Muscle of leg (tissue), 16 donors: ENCODE measurements at places on chromosomes 1 and 21. TPM values are rescaled to one million over a fixed set of nuclear protein-coding genes. Genes with fewer than 3 reads are reported as not detected.

Gene KCNQ4
- 6.3 TPM for total RNA-seq

DNA sequence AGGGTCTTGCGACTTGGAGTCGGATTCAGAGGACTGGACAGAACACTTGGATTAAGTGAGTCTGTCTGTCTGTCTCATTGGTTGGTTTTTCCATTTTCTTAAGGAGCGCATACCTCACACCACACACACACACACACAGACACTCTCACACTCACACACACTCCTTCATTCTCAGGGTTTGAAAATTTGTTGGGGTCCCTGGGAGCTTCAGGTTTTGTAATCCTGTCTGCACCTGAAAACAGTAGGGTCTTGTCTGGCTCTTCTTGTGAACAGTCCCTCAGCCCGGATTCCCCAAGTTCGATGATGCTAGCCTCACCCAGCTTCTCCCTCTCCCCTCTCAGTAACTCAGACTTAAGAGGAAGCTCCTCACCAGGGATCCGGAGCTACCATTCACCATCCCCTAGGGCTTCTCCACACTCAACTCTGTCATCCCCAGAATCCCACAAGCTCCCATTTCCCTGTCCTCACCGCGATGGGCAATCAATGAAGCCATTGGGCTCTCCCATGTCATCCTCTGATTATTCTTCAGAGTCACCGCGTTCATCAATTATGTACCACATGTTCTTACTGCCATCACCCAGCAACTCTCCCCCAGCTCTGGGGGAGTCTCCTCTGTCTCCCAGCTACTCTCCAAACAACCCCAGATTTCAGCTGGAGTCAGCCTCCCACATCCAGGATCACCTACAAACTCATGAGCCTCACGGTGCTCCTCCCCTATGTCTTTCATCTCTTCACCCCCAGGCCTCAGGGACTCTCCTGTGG lies 1530.9 kb upstream of the TPTE start:
- H3K36me3 ChIP-seq, result no peaks in the 10 kb centered on the region
- H3K27me3 ChIP-seq, result no peaks in the 10 kb centered on the region
- H3K4me1 ChIP-seq, result no peaks in the 10 kb centered on the region
- H3K27ac ChIP-seq, result no peak overlapping the region
- H3K4me3 ChIP-seq, result no peak overlapping the region

Gene OR6K6
- not detected for total RNA-seq

Gene CD5L
- total RNA-seq, result not detected

DNA sequence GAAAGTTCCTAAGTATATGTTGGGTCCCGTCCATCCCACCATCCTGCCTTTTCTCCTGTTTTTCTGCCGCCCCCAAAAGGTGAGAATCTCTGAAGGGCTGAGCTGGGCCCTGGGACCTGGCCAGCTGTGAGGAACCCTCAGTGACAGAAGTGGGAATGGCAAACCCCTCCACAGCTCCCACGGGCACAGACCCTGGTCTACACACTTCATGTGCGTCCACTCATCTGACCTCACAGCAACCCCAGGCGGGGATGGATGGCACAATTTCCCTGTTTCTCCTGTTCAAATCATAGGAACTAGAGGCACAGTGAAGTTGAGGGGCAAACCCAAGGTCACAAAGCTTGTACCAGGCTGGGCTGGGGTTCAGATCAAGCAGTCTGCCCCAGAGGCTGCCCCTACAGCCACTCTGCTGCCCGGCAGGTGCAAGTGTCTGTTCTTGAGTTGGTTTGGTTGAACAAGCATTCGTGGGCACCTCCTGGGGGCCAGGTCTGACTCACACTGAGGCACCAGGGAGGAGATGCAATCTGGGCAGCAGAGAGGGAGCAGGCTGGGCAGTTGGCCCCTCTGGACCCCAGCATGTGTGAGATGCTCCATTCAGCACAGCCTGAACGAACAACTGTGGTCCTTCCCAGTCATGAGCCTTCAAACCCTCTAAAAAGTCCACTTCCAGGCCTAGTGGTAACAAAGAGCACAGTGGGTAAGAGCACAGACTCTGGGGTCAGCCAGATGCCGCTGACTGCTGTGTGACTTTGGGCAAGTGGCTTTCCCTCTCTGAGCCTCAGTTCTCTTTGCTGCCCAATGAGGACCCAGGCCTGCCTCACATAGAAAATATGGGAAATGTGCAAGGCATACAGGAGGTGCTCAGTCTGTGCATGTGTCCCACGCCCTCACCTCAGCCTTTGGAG lies 4.0 kb downstream of the EDN2 start:
- no peak for DNase-seq
- H3K27me3 ChIP-seq, result peaks cover 9% of the 10 kb centered on the region
- no peak overlapping the region for H3K27ac ChIP-seq
- H3K4me3 ChIP-seq, result no peak overlapping the region
- H3K4me1 ChIP-seq, result peaks cover 84% of the 10 kb centered on the region

- no peak overlapping the region for H3K4me3 ChIP-seq
- H3K27me3 ChIP-seq, result no peaks in the 10 kb centered on the region
- H3K4me1 ChIP-seq, result peaks cover 6% of the 10 kb centered on the region
- no peak overlapping the region for H3K27ac ChIP-seq
- no peak for DNase-seq
These were observed 57.0 kb downstream of the PTP4A2 start for GRCh38 chr1:31880957-31881687.

DNA sequence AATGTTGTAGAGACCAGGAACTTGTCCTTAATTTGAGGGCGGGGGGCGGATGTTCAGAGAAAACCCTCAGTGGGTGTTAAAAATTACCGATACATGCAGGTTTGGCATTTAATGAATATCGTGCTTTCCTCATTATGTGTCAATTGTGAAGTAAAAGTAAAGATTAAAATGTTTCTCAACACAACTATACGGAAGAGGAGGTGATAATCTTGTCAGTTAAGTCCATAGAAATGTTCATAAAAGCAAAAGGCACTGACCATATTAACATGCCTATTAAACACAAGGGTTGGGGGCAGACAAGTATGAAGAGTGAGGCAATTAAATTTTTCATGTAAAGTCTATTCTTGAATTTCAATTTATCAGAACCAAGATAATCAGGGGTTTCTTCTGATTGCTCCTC lies 1.3 kb downstream of the BRINP3 start:
- H3K27ac ChIP-seq, result no peak overlapping the region
- DNase-seq, result no peak
- H3K36me3 ChIP-seq, result no peaks in the 10 kb centered on the region
- H3K27me3 ChIP-seq, result peaks cover 24% of the 10 kb centered on the region

DNA sequence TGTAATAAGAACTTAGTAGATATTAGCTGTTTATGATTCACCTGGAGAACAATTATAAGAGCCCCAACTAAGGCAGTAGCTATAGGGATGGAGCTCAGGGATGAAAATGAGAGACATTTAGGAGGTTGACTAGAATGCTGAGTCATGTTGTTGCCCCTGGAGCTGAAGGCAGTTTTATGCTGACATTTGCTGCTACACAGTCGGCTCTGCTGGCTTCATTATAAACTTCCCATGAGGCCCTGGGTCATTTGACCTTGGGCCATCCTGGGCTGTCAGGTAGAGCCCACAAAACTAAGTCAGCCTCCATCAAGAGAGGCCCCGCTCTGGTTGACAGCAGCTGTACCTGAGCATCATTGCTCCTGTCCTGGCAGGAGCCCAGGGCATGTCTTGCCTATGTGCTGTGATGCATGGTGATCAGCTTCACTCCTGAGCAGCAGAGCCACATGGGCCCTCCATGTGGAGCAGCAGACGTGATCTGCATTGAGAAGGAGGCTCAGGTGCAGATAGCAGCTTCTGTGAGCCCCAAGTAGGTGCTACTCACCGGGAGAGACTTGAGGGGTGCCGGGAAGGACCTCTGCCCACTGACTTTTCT lies 112.4 kb downstream of the TBX19 start:
- no peak overlapping the region for H3K4me3 ChIP-seq
- DNase-seq, result no peak
- peaks cover 5% of the 10 kb centered on the region for H3K4me1 ChIP-seq
- H3K27ac ChIP-seq, result no peak overlapping the region

DNA sequence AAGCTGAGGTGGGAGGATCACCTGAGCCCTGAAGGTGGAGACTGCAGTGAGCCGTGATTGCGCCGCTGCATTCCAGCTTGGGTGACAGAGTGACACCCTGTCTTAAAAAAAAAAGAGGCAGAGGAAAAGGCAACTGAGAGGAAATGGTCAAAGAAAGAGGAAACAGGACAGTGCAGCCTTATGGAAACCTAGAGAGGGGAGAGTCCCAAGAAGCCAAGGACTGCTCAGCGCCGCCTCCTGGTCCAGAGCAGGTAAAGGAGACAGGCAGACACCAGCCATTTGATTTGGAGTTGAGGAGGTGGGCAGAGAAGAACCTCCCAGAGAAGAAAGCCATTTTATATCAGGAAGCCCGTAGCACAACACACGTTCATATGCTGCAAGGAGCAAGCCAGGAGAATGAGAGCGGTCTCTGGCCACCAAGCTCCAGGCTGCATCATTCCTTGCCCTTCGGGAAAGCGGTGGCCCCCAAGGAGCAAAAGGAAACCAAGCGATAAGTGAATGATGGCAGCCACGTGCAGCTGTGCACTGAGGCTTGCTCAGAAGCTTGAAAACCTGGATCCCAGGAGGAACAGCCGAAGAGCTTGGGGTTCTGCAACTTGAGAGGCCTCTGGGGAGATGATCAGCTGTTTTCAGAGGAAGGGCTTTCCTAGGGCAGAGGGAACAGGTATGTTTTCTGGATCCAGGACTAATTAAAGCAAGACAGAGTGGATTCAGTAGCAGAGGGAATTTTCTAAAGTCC lies 33.7 kb downstream of the LRRC42 start:
- H3K27me3 ChIP-seq, result no peaks in the 10 kb centered on the region
- H3K4me3 ChIP-seq, result no peak overlapping the region
- peaks cover 8% of the 10 kb centered on the region for H3K4me1 ChIP-seq
- H3K36me3 ChIP-seq, result peaks cover 6% of the 10 kb centered on the region

Gene KCNK2
- 3.7 TPM for total RNA-seq

- no peak overlapping the region for H3K27ac ChIP-seq
- no peak for DNase-seq
- peaks cover 21% of the 10 kb centered on the region for H3K4me1 ChIP-seq
- H3K27me3 ChIP-seq, result no peaks in the 10 kb centered on the region
- no peak overlapping the region for H3K4me3 ChIP-seq
These were observed 37.6 kb downstream of the PARP1 start for GRCh38 chr1:226370144-226370923.

GRCh38 chr21:38524168-38525153 lies 26.2 kb upstream of the ERG start:
- H3K4me1 ChIP-seq, result no peaks in the 10 kb centered on the region
- no peak for DNase-seq
- H3K4me3 ChIP-seq, result no peak overlapping the region

GRCh38 chr1:156887317-156887716 lies 6.2 kb upstream of the PEAR1 start:
- DNase-seq, result no peak
- no peak overlapping the region for H3K4me3 ChIP-seq
- no peaks in the 10 kb centered on the region for H3K36me3 ChIP-seq
- peaks cover 24% of the 10 kb centered on the region for H3K27me3 ChIP-seq
- H3K27ac ChIP-seq, result no peak overlapping the region
- H3K4me1 ChIP-seq, result peaks cover 37% of the 10 kb centered on the region

DNA sequence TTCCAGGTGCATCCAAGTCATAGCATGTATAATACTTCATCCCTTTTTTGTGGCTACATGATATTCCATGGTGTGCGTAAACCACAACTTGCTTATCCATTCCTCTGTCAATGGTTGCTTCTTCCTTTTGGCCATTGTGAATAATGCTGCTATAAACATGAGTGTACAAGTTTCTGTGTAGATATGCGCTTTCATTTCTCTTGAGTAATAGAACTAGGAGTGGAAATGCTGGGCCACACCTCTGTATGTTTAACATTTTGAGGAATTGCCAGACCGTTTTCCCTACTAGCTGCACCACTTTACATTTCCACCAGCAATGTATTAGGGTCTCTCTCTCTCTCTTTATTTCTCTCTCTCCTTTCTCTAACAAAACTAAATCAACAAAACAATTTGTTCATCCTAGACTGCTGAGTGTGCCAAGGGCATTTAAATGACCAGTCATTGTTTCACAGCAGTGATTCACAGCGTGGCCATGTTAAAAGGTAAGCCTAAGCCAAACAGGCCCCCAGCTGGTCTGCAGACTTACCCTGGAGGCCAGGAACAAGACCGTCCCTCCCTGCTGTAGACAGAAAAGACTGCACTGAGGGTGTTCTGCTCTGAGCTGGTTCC lies 53.2 kb upstream of the LYST start:
- DNase-seq, result no peak
- no peaks in the 10 kb centered on the region for H3K36me3 ChIP-seq
- peaks cover 40% of the 10 kb centered on the region for H3K4me1 ChIP-seq

- no peaks in the 10 kb centered on the region for H3K27me3 ChIP-seq
- no peaks in the 10 kb centered on the region for H3K4me1 ChIP-seq
- no peak overlapping the region for H3K27ac ChIP-seq
- H3K36me3 ChIP-seq, result no peaks in the 10 kb centered on the region
- H3K4me3 ChIP-seq, result no peak overlapping the region
These were observed 89.5 kb downstream of the CCDC30 start for GRCh38 chr1:42552636-42553035.

DNA sequence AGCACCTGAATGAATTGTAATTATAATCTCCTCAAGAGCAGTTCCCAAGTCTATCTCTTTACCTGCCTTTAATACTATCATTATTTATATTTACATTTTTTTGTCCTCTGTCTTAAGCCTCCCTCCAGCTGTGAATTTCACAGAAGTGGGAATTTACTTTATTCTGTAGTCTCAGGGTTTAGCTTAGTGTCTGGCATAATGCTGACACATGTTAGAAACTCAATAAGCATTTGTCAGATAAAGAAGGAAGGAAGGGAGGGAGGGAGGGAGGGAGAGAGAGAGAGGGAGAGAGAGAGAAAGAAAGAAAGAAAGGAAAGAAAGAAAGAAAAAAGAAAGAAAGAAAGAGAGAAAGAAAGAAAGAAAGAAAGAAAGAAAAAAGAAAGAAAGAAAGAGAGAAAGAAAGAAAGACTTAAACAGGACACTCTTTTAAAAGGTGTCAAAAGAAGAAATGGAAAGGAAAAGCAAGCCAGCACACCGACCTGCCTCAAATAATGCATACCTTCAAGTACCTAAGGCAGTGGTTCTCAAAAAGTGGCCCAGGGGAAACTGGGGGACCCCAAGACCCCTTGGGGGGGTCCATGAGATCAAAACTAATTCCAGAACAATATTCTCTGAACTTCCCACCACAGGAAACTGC lies 1.8 kb upstream of the PGLYRP4 start:
- H3K36me3 ChIP-seq, result no peaks in the 10 kb centered on the region
- H3K27ac ChIP-seq, result no peak overlapping the region
- no peak for DNase-seq

DNA sequence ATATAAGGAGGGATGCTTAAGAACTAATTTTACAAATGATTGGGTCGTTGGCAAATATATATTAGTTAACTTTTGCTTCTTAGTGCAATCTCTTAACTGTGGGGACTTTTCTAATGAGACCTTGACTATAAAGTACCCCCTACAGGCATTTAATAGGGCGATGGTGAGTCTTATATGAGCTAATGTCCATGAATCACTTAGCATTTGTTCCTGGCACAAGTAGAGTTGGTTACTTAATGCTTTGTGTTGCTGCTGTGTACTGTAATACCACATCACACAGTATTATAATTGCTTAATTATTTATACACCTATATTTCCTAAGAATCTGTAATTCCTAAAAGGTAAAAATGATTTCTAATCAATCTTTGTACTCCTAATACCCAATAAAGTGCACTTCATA lies 25.3 kb upstream of the TMCO1 start:
- H3K27ac ChIP-seq, result no peak overlapping the region
- no peak for DNase-seq
- no peak overlapping the region for H3K4me3 ChIP-seq
- peaks cover 4% of the 10 kb centered on the region for H3K27me3 ChIP-seq
- no peaks in the 10 kb centered on the region for H3K4me1 ChIP-seq

Gene LINGO4
- total RNA-seq, result 0.22 TPM
